ENCODE measurements at places on chromosomes 5 and 9.
A peak's percentile ranks its signal among the peaks of the same experiment; 100 is the strongest.

GRCh38 chr5:74556631-74557595 is 83.6 kb downstream of the ENC1 start:
- DNase-seq: no peak

DNA sequence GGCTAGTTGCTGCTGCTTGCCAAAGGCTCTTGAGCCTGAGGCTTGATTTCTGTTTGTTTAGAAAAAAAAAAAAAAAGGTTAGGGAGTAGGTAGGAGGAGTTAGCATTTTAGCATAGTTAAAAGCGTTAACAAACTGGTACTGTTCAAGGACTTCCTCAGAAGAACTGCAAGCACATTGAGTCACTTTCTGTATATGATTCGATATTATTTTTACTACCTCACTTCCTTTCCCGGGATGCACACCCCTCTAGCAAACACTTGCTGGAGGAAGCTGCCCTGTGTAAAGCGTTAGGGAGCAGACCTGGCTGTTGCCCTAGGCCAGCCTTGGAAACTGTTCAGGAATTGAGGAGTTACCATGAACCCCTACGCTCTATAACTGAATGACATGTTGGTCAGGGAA is 15.7 kb upstream of the CEP120 start:
- DNase-seq: no peak

- no peak for DNase-seq
Measured at GRCh38 chr9:112542593-112543292, 56.1 kb downstream of the KIAA1958 start.

DNA sequence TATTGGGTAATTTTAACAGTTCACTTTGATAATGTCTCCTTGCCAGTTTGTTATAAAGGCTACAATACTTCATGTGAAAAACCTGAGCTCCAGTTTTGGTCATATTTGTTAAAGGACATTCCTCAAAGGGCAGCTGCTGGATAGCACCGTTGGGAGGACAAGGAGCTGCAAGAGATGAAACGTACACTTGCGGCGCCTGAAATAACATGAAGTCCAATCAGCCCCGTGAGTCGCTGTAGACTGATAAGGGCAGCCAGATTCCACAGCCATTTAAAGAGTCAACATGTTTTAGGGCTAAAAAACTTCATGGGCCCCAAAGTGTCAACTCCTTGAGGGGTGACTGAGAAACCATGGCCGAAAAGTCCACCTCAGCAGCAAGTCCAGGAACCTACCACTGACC is 85.6 kb upstream of the IFNK start:
- DNase-seq: no peak

GRCh38 chr9:110815361-110815760 is 146.8 kb downstream of the MUSK start:
- DNase-seq: no peak

DNA sequence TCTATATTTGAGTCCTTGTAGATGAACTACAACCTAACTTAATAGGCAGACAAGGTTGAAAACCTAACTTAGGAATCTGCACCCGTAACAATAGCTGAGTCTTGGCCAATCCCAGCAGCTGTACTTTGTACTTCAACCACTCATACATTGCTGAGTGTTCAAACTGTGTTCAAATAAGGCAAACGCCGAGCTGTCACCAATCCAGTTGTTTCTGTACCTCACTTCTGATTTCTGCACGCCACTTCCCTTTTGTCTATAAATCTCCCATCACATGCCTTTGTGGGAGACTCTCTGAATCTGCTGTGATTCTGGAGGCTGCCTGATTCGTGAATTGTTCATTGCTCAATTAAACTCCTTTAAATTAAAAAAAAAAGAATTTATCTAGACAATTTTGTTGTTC is 167.8 kb upstream of the TUT7 start:
- DNase-seq: no peak

DNA sequence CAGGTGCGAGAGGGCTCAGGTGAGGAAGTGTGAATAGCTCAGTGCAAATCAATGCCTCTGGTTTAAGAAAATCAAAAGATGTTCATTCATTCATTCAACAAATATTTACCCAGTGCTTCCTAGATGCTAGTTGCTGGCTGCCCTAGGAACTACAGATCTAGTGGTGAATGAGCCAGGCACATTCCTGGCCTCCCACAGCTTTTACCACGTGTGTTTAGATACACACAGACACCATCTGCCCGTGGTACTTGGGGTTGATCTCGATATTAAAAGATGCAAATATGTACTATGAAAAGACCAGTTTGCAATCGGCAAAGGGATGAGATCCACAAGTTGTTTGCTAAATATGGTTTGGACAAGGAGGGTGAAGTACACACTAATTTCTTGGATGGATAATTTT is 78.2 kb downstream of the GTF3C4 start:
- DNase-seq: no peak

DNA sequence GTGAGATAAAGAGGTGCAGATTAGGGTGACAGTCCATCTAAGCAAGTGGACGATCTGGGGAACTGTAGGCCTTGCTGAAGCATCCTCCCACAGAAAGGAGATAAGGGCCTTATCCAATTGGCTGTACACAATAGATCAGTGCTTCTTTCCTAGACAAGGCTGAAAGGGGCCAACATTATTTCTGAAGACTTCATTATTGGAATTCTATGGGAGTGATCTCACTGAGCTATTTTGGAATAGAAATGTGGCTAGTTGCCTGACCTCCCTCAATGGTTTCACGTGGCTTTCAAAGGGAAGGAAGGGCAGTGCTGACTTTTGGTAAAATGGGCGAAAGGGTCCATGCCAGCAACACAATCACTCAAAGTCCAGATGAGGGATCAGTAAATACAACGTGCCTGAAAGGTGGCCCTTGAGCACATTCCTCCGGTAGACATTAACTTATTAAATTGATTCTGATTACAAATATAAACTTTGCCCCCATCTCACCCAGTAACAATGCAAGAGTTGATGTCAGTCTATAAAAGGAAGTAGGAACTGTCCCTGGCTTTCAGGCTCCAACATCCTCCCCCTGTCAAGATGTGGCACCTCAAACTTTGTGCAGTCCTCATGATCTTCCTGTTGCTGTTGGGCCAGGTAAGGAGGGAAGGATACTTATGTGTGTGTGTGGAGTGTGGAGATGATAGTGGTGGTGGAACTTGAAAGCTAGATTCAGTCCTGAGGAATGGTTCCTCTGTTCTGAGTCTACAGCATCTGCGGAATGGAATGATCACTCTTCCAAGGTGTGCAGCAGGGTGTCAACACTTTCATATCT is at the start of gene LEAP2:
Gene LEAP2 (plus strand): TSS at position 550 of the 811 bp plus-strand sequence. CDS start 27 bp downstream, at position 577.
- DNase-seq: no peak

DNA sequence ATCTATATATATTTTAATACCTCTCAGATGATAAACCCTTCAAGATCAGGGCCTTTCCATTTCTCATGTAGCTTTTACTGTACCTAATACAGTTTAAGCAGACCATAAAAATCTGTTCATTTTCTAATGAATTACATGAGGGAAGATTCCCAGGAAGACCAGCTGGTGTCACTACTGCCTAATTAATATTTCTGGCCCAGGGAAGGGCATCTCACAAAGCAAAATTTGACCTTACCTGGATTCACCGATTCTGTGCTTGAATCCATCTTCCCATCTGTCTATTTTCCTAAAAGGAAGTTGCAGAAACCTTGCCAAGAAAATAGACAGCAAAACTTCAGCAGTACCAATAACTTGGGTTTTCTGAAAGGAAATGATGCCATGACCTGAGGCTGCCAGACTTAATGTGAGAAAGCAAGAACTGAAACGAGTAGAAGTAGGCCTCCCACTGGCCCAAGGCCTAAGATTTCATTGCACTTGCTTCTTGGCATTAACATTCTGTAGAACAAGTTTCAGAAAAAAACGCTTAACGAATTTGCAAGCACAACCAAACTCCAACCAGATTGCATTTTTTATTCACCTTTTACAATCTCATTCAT is 83.0 kb upstream of the GLIS3 start:
- DNase-seq: peak; percentile 20

GRCh38 chr5:60026161-60026560 is 132.6 kb upstream of the PDE4D start:
- DNase-seq: no peak

- DNase-seq: no peak
Measured at GRCh38 chr5:123819833-123820232, 307.9 kb downstream of the CSNK1G3 start.

DNA sequence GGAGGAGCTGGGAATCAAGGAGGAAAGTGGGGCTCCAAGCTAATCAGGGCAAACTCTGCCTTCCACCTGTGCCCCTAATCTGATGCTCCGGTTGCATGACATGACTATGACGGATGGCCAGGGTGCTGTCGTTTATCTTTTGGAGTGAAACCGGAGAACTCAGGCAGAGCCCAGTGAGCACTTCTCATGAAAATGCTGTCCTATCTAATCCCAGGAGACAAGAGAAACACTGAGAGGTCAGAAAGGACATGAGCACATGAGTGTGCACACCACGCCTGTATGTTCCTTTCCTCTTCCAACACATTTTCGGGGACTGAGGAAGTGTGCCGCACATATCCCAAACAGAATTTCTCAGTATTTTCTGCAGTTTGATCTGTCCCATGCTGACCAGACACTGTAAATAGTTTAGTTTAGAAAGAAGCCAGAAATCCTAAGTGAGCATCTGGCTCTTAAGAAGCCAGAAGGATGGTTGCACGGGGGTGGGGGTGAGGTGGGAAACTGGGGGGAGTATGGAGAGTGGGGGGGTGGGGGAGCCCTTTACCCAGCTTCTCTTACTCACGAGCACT is 217.1 kb downstream of the TSSK1B start:
- no peak for DNase-seq

DNA sequence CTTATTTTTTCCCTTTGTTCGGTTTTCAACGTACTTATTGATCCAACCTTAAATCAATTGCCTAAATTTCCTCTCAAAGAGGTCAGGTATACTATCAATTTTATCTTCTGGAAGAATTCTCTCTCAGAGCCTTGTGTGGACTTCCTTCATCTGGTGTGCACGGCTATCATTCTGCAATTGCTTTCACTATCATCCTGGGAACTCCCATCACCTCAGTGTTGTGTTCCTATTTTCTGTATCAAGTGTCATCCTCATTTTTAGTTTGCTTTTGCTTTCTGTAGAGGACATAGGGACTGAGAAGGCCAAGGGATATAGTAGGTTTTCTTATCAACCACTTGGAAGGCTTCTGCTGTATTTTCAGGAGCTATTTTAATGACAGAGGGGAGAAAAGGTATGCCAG is 11.3 kb downstream of the STOM start:
- no peak for DNase-seq

GRCh38 chr9:91297306-91297705 is 64.4 kb downstream of the AUH start:
- DNase-seq: no peak

GRCh38 chr9:108894225-108894997 is 32.3 kb downstream of the ACTL7A start:
- no peak for DNase-seq

GRCh38 chr5:110099572-110099971 is 409.8 kb downstream of the MAN2A1 start:
- DNase-seq: no peak

- DNase-seq: no peak
Measured at GRCh38 chr9:34991607-34992375, 2.2 kb downstream of the DNAJB5 start.

DNA sequence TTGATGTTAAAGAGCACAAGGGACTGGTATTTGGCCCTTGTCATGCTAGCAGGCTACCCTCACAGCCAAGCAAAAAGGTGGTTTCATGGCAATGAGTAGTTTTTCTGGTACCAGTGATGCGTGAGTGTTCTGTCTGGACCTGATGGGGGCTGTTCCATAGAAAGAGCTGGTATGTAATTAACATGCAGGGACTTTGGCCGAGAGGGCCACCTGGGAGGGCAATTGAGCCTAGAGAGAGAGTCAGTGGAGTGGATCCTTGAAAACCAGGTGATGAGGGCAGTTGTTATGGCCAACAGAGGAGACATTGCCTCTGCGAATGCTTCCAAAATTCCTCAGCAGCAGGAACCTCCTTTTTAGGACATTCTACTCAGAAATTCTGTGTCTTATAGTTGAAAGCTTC is 383.3 kb downstream of the PSAT1 start:
- no peak for DNase-seq

DNA sequence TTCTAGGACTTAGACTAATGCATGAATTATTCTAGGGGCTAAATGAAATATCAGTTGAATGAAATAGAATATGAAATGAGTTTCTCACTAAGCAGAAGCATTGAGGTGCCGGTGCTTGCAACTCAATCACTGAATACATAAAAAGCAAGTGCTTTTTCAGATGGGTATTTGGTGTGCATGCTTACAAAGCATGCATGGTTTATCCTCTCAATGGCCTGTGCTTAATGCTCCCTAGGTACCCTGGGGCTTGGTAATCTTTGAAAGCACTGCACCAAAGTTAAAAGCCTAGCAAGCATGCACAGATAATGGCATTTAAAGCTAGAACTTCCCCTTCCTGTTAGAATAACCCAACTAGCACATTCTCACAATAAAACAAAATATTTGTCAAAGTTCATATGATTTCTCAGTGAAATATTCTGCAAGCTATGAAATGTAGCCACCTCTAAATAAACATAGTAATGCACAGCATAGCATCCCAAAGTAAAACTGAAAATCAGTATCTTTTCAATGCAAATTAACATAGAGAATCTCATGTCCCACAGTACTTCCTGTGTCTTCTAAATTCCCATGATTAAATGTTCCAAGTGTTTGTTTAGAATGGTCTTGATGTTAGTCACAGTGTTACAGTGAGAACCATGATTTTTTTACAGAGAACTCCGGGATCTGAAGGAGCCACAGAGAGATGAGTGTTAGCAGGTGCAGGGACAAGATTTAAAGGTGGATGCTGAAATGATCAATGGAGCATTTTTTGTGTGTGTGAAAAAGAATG is 143.4 kb upstream of the CDH6 start:
- DNase-seq: no peak

GRCh38 chr5:172953776-172954675 is 5.2 kb upstream of the RPL26L1 start:
- no peak for DNase-seq

- DNase-seq: no peak
Measured at GRCh38 chr5:32314658-32315057, 1.9 kb upstream of the MTMR12 start.

DNA sequence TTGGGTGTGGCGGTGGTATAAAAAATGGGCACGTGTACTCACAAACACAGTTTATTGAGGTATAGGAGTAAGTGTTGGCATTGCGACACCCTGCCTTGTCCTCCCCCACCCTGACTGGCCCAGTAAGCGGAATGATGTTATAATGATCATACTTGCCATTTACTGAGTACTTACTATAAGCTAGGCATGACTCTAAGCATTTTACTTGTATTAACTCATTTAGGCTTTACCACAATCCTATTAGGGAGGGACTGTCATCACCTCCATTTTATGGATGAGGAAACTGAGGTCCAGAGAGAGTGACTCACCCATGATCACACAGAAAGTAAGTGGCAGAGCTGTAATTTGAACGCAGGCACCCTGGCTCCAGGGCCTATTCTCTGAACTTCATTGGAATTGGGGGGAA is 2.3 kb downstream of the SMIM3 start:
- DNase-seq: no peak

DNA sequence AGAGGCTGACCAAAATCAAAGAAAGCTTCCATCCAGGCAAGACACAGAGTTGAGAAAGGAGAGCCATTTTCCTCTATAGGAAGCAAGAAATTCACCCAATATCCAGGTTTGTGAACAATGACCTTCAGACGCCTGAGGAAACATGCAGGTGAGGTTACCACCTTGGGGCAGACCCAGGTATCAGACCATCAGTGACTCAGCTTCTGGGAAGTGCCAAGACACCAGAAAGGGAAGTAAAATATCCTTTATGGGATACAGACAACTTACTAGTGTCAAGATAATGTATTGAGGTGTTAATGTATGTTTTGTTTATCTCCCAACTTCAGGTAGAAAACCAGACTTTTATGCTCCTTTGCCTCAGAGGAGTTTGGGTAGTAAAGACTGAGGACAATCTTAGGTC is 2.2 kb upstream of the DTWD2 start:
- DNase-seq: no peak

Data from astrocyte of the cerebellum (primary cell).